ENCODE measurements at places on chromosomes 11 and 22. TPM values are rescaled to one million over a fixed set of nuclear protein-coding genes. Genes with fewer than 3 reads are reported as not detected.
A peak's percentile ranks its signal among the peaks of the same experiment; 100 is the strongest.

- no peak for DNase-seq
These were observed 558.7 kb downstream of the BRD1 start for GRCh38 chr22:49268924-49269323.

GRCh38 chr11:84969103-84969502, 658.0 kb downstream of the DLG2 start:
- DNase-seq: no peak

DNA sequence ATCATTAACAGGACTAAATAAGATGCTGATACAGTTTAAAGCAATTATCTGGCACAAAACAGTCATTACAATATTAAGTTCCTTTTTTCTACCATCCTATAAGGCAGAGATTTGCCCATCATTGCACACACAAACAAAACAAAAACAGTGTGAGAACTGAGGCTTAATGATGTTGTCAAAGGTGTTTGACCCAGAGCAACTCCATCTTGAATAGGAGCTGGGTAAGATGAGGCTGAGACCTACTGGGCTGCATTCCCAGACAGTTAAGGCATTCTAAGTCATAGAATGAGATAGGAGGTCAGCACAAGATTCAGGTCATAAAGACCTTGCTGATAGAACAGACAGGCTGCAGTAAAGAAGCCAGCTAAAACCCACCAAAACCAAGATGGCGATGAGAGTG, 33.2 kb downstream of the CTSC start:
- DNase-seq: no peak

DNA sequence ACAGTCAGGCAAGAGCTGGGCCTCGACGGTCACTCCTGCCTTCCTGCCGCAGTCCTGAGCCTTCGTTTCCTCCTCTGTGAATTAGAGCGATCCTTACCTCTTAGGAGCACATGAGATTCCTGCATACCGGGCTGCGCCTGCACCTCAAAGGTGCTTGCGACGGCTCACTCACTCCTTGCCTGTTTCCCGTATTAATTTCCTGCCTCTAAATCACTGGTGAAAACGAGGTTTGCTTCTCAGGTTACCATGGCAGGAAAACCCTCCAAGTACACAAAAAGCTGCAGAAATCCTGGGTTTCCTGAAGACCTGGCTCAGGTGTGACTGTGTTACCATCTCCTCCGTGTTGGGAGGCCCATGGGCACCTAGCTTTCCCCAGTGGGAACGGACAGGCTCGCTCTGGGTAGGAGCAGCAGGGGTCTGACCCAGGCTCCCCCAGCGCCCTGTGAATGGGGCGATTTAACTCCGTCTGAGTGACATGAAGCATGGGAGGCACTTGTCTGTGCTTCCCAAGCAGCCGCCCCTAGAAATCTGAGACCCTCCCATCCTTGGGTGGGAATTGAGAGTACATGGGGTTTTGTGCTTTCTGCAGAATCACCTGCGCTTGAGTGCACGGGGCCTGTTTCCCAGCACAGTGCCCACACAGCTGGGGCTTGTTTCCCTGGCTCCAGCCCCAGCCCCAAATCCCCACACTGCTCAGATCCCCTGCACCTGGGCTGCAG, 64.8 kb downstream of the PHF21B start:
- no peak for DNase-seq

DNA sequence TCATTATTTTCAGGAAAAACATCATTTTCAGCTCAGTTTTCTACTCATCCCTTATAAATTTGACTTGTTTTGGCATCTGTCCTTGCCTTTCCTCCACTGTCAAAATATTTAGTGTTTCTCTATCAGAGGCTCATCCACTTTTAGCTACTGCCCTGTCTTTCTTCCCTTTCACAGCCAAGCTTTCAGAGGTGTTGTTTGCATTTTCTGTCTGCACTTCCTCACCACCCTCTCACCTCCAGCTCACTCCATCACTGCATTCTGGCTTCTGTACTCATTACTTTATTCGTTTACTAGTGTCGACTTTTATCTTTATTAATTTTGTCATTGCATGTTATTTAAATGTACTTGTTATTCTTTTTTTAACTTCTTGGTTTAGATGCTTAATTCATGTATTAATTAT, 26.7 kb upstream of the NNMT start:
- DNase-seq: no peak

GRCh38 chr11:128246810-128247594, 340.4 kb downstream of the ETS1 start:
- no peak for DNase-seq

- no peak for DNase-seq
These were observed 32.1 kb upstream of the SOX10 start for GRCh38 chr22:38016182-38017151.

DNA sequence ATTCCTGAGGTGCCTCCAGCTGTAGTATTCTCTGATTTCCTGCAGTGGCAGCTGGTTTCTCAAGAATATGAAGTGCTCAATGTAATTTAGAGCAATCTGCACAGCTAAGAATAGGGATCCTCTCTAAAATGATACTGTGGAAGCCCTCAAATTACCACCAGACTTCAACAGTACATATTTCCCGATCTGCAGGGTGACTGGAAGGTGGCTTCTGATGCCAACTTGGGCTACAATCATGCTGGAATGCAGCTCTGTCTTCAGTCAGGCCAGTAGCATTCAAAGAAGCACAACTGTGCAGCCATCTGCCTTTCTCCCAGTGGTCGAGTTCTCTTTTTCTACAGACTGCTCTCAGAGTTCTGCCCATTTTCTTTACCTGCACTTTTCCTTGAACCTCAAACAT, 55.5 kb upstream of the CD5 start:
- no peak for DNase-seq

DNA sequence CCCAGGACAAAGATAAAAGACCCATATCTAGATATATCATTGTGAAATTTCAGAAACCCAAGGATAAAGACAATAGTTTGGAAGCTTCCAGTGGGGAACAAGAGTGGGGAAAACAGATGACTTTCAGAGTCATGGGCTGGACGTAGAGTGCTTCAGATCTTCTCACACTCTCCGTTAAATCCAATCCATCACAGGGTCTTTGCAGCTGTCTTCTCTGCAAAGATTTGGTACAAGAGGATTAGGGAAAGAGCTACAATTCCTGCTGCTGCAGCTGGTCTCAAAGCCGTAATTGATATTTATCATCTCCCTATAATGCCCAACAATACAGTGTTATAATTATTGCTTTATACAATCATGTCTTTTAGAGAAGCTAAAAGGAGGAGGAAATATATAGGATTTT, 63.4 kb upstream of the CLPB start:
- DNase-seq: no peak

GRCh38 chr11:94788396-94788795, 20.2 kb downstream of the AMOTL1 start:
- no peak for DNase-seq

DNA sequence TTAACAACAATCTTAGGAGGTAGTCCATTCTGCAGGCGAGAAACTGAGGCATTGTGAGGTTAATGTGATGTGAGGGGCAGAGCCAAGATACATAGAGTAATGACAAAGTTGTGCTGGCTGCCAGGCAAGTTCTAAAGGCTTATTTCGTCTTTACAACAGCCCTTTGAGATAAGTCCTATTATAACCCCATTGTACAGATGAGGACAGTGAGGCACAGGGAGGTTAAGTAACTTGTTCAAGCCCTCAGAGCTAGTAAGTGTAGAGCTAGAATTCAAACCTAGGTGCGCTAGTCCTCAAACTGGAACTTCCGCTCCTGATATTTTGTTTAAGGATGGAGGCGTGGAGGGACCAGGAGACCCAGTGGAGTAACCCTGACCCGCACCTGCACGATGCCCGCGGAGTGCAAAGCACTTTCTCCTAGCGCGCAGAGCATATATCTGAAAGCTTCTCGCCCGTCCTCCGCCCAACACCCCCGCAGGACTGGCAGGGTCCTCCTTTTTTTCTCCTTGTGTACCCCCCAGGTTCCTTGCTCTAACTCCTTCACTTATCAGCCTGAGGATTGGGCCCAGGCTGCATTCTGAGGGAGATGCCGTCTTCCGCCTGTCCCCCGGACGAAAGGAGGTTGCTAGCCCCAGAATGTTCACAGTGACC, 4.9 kb upstream of the FLI1 start:
- no peak for DNase-seq

GRCh38 chr11:111183706-111184105, 61.8 kb upstream of the POU2AF2 start:
- DNase-seq: no peak

GRCh38 chr22:39029227-39029626, 8.3 kb downstream of the APOBEC3D start:
- DNase-seq: no peak

DNA sequence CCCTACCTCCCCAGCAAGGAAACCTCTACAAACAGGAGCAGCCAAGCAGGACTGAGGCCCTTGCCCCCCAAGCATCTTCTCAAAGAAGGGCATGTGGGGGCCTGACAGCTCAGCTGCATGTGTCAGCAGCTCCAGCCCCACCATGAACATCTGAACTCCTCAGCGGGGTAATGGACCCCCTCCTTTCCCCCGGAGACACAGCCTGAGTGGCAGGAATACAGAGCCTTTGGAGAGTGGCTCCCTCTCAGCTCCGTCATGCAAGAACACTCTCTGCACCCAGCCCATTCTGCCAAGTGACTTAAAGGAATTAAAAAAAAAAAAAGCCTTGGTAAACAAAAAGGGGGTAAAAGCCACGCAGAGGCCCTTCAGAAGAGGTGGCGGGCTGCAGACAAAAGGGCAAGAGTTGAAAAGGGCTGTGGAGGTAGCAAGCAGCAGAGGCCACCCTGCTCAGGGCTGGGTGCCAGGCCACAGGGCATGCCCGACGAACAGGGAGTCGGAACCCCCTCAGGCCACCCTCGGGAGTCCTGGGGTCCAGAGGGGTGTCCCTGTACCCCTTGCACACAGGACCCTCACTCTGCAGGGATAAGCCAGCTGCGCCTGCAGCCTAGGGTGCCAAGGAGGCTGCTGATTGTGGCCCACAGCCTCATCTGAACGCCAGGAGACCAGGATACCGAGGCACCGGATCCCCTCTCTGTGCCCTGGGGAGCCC, 62.5 kb downstream of the MACROD1 start:
- DNase-seq: no peak

DNA sequence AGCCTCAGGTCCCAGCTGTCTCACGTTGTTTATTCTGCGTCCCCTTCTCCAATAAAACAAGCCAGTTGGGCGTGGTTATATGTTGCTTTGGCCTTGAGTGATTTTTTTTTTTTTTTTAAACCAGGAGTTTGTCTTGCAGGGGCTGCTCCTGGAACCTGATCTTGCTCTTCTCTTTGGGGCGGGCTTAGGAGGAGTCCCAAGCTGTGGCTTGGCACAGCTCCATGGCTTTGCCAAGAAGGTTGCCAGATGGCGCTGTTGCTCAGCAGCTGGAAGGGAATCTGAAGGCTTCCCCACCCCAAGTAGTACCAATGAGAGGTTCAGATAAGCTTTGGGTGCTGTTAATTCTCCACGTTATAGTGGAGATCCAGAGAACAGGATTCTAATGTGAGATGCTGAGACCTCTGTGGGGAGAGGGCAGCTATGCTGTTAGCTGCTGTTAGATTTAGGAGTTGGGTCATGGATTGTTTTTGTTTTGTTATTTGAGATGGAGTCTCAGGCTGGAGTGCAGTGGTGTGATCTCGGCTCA, 2.0 kb upstream of the FERMT3 start:
- peak; percentile 88 for DNase-seq

DNA sequence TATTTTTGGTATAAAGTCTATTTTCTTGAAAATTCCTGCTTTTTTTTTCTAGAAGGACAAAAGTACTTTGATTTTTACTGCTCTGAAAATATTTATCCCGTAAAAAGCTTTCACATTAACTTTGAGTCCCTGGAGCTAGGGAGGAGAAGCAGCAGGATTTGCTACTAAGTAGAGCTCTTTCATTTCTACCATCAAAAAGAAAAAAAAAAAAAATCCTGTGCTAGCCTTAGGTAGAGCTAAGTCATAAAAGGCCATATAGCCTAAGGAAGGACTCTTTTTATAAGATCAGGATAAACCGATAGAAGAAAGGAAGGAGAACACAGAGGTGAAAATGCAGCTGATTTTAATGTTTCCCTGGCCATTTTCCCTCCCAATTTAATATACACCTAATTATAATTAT, 48.0 kb downstream of the CSTPP1 start:
- no peak for DNase-seq

DNA sequence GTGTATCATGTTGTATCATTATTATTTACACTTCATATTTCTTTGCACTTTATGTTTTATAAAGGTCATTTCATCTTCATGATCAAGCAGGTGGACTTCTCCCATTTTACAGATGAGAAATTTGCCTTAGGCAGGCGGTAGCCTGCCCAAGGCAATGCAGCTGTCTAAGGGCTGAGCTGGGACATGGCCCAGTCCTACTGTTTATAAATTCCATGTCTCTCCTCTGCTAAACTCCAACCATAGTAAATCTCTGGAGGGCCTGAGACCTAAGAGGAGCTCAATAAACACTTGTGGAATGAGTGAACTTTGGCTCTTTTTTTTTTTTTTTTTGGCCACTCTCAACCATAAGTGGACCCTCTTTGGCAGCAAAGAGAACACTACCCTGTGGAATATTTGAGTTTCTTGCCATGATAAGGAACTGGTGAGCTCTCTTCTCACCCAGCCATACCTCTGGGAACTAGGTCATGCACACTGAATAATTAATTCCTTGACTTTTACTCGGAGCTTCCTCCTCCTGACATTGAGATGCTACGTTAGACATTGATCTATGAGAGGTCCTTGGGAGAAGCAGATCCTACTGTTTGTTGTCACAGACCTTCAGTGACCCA, 29.9 kb downstream of the MICAL2 start:
- no peak for DNase-seq

GRCh38 chr11:41400819-41401382, 58.6 kb downstream of the LRRC4C start:
- DNase-seq: no peak

DNA sequence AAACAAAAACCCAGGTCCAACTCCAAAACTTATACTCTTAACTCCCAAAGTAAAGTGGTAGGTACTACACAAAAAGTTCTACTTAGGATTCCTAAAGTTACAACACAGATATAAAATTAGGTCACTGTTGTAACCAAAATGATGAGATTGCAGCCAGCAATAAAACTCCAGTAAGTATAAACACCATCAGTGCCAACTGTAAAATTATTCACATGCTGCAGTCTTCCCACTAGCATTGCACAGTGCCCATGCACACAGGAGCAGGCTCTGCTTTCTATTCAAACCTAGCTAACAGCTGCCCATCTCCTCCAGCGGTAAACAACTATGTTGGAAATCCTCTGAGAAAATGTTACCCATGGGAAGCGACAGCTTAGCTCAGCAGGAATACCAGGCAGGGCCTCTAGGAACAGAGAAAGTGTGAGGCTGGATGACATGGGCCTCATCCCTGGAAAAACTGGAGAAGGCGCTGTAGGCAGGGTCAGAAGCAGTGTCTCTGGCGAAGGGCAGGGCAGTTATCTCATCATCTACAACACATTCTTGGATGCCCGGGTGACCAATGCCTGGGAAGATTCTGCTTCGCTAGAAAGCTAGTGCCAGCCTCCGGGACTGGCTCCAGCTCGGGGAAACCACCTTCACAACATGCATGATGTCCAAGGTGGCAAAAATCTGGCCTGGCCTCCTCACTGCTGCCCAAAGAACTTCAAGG, 9.1 kb downstream of the CPT1A start:
- no peak for DNase-seq

FREY1 gene
- total RNA-seq: 0.88 TPM

OR52H1 gene
- not detected for total RNA-seq

ARRB1 gene
- total RNA-seq: 16.3 TPM
